ENCODE measurements at places on chromosomes 1 and 21. TPM values are rescaled to one million over a fixed set of nuclear protein-coding genes. Genes with fewer than 3 reads are reported as not detected.

GRCh38 chr1:155569988-155570592 lies 7.5 kb upstream of the ASH1L start:
- H3K27me3 ChIP-seq = no peaks in the 10 kb centered on the region
- no peak for DNase-seq
- H3K27ac ChIP-seq = no peak overlapping the region
- no peak overlapping the region for H3K4me3 ChIP-seq

DNA sequence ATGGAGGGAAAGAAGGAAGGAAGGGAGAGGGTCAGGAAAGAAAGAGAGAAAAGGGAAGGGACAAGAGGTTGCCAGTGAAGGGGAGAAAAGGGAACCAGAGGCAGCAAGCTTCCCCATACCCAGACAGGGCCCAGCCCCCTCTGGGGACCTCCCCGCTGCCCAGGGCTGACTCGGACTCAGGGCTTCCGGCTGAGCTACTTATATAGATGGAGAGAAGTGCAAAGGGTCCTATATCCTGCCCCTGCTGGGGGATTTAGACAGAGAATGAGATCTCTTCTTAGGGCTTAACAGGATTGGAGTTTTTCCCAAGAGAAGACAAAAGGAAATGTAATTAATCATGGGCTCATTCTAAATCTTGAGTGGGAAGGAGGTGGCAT lies at the start of gene ETV3L:
TSS of gene ETV3L (minus strand) at position 176 of the 377 bp plus-strand sequence. CDS start 285 bp downstream, outside the sequence.
- no peaks in the 10 kb centered on the region for H3K4me1 ChIP-seq
- H3K4me3 ChIP-seq = no peak within 1 kb of the TSS
- no peaks in the 10 kb centered on the region for H3K36me3 ChIP-seq
- no peaks in the 10 kb centered on the region for H3K27me3 ChIP-seq

DESI2 gene
- total RNA-seq = 62.0 TPM

GRCh38 chr1:45103534-45103933 lies 91.5 kb downstream of the UROD start:
- H3K27me3 ChIP-seq = no peaks in the 10 kb centered on the region
- DNase-seq = peak; percentile 41
- no peak overlapping the region for H3K4me3 ChIP-seq
- peak overlapping the region; percentile 36 for H3K27ac ChIP-seq
- peaks cover 51% of the 10 kb centered on the region for H3K4me1 ChIP-seq

- H3K27me3 ChIP-seq = no peaks in the 10 kb centered on the region
- H3K27ac ChIP-seq = no peak overlapping the region
- H3K36me3 ChIP-seq = no peaks in the 10 kb centered on the region
- H3K4me3 ChIP-seq = no peak overlapping the region
- DNase-seq = no peak
These were observed 87.7 kb downstream of the SPATA17 start for GRCh38 chr1:217718873-217719272.

DNA sequence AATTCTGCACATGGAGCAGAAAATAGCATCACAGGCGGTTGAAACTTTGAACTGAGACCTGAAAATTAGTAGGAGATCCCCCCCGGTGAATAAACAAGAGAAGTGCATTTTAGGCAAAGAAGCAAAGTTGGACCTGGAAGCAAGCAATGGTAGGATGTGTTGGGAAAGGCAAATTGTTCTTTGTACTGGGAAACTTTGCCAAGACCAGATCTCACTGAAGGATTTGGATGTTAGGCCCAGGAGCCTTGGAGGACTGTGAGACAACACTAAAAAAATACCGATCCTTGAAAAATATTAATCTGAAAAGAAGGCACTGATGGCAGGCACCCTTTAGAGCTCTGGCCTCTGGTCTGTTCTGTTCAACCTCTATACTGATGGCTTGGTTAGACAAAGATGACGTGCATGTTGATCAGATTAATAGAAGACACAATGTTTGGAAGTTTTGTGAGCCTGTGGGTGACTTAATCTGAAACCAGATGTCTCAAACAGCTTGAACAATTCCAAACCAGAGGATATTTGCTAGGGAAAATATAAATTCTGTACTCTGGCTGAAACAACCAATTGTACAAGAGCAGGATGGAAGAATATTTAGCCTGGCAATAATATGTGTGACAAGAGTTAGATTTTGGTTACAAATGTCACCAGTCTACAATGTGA lies 108.4 kb downstream of the ROR1 start:
- H3K36me3 ChIP-seq = no peaks in the 10 kb centered on the region
- no peak overlapping the region for H3K4me3 ChIP-seq
- DNase-seq = no peak
- H3K4me1 ChIP-seq = no peaks in the 10 kb centered on the region

PALMD gene
- total RNA-seq = 31.1 TPM

All from HepG2 (cell line).